ENCODE measurements at places on chromosomes 2 and 18. TPM values are rescaled to one million over a fixed set of nuclear protein-coding genes. Genes with fewer than 3 reads are reported as not detected.

The ABCB6 gene
- polyA plus RNA-seq: 43.7 TPM

- H3K4me1 ChIP-seq: peaks cover 7% of the 10 kb centered on the region
- H3K27me3 ChIP-seq: no peaks in the 10 kb centered on the region
- no peak overlapping the region for H3K27ac ChIP-seq
Observed at GRCh38 chr2:241686324-241686649, 328 bp downstream of the DTYMK start.

DNA sequence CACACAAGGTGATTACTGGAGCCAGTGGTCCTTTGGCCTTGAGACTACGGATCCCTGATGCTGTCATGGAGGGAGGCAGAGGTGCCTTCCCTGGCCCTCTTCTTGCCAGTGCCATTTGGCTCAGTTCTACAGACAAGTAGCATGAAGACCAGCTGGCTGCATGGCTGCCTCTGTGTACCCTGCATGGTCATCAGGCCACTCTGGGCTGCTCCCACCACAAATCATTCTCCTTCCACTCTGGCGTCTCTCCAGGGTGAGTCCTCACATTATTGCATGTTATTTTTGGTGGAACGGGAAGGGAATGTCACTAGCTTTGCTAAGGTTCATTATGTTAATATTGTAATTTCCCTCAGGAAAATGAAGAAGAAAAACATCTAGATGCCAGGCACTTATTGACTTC lies 229.8 kb downstream of the VAPA start:
- no peak overlapping the region for H3K27ac ChIP-seq
- no peaks in the 10 kb centered on the region for H3K27me3 ChIP-seq
- no peaks in the 10 kb centered on the region for H3K36me3 ChIP-seq
- no peak overlapping the region for H3K4me3 ChIP-seq

DNA sequence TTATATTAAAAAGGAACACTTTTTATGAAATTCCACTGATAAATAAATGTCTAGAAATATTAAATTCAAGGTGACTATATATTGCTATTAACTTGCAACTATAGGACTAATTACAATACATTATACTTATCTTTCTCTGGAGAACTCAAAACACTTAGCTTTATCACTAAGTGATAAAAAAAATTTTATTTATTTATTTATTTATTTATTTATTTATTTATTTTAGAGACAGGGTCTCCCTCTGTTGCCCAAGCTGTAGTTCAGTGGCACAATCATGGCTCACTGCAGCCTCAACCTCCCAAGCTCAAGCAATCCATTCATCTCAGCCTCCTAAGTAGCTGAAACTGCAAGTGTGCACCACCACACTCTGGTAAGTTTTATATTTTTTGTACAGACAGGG lies 451.1 kb downstream of the DSC3 start:
- DNase-seq: no peak
- H3K36me3 ChIP-seq: no peaks in the 10 kb centered on the region
- no peaks in the 10 kb centered on the region for H3K27me3 ChIP-seq
- no peak overlapping the region for H3K27ac ChIP-seq
- H3K4me3 ChIP-seq: no peak overlapping the region

GRCh38 chr2:47595687-47596086 lies 187.3 kb upstream of the MSH6 start:
- no peaks in the 10 kb centered on the region for H3K36me3 ChIP-seq
- no peaks in the 10 kb centered on the region for H3K4me1 ChIP-seq
- H3K27ac ChIP-seq: no peak overlapping the region
- DNase-seq: no peak
- no peak overlapping the region for H3K4me3 ChIP-seq

GRCh38 chr2:112029164-112029563 lies 25.9 kb upstream of the TMEM87B start:
- peaks cover 7% of the 10 kb centered on the region for H3K36me3 ChIP-seq
- no peak overlapping the region for H3K27ac ChIP-seq
- peaks cover 15% of the 10 kb centered on the region for H3K4me1 ChIP-seq
- no peak overlapping the region for H3K4me3 ChIP-seq
- no peak for DNase-seq
- H3K27me3 ChIP-seq: no peaks in the 10 kb centered on the region
